HuH-7.5 (cell line): ENCODE measurements at places on chromosomes 2 and 18.

GRCh38 chr2:138329162-138329561 is 172.4 kb upstream of the SPOPL start:
- no peak for DNase-seq

DNA sequence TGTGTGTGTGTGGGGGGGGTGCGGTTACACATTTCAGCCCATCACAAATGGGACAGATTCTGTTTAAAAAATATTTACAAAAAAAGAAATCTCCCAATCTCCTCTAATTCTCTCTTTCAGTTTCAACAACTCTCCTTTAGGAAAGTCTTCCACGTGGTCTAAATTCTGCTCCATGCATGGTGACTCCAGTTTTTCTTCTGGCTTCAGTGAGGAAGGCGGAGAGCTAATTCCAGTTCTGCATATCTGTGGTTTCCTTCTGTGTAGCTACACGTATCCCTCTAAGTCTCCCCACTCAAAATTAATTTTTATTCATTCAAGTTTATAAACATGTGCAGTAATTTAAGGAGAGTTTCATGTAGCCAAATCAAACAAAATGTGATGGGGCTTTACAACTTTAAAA is 111.6 kb downstream of the SLC4A3 start:
- no peak for DNase-seq

DNA sequence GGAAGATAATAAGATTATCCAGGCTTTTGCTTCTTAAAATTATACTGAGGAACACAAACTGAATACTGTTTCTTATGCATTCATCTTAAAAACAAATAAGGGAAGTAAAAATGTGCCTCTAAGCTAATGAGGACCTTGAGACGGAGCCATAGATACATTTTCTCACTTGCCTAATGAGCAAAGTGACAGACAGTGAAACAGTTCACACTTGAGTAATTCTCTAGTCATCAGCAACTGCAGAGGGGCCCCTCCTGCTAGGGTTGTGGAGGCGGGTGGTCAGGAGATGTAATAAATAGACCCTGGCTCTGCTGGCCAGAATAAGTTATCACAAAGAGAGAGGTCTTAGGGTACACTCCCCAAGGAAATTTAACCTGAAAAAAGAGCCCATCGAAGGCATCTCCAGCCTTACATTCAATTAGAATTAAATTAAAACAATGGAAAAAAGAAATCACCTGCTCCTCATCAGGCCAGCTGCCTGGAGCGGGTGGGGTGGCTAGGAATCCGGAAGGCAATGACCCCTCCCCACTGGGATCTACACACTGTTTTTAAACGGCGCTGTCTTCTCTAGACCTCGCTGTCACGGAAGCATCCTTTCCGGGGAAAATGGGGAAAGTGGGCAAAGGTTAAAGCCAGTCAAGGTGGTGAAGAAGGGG is 32.6 kb upstream of the INSIG2 start:
- DNase-seq: no peak

GRCh38 chr2:112811841-112812306 is 24.7 kb downstream of the IL1B start:
- DNase-seq: no peak

GRCh38 chr2:109144271-109144670 is 15.3 kb downstream of the SH3RF3 start:
- no peak for DNase-seq

DNA sequence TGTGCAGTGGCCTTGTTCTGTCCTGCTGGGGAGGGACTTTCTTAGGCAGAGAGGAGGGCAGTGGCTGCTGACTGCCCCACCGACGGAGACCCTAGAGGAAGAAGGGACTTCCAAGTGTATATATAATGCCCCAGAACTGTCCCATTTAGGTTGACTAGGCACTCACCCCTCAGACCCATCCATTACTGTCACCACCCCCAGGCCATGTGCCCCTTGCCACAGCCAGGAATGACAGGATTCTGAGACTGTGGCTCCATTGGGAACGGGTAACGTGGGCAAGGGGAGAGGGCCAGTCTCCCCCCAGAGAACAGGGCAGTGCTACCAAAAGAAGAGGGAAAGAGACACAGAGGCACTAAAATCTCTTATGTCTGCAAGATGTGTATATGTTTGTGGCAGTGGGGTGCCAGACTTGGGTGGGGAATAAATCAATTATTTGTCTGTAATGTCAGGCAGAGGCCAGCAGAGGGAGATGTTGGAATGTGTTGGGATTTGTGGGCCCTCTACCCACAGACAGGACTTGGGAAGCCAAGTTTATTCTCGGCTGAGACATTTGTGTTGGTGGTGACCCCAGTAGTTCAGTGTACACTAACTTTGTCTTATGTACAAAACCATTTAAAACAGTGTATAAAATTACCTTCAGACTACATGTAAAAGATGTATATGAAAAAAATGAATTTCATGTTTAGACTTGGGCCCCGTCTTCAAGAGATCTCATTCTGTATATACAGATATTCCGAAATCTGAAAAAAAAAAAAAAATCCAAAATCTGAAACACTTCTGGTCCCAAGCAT is 24.0 kb upstream of the TMEM37 start:
- DNase-seq: no peak

- no peak for DNase-seq
These were observed 4.6 kb upstream of the UGT1A5 start for GRCh38 chr2:233707940-233708644.

GRCh38 chr2:127625572-127625951 is 20.4 kb upstream of the GPR17 start:
- no peak for DNase-seq
